WTC11 (cell line): ENCODE measurements at places on chromosomes 4 and X.

GRCh38 chr4:172709376-172709775 is 459.2 kb upstream of the GALNT7 start:
- peak; percentile 19 for DNase-seq

DNA sequence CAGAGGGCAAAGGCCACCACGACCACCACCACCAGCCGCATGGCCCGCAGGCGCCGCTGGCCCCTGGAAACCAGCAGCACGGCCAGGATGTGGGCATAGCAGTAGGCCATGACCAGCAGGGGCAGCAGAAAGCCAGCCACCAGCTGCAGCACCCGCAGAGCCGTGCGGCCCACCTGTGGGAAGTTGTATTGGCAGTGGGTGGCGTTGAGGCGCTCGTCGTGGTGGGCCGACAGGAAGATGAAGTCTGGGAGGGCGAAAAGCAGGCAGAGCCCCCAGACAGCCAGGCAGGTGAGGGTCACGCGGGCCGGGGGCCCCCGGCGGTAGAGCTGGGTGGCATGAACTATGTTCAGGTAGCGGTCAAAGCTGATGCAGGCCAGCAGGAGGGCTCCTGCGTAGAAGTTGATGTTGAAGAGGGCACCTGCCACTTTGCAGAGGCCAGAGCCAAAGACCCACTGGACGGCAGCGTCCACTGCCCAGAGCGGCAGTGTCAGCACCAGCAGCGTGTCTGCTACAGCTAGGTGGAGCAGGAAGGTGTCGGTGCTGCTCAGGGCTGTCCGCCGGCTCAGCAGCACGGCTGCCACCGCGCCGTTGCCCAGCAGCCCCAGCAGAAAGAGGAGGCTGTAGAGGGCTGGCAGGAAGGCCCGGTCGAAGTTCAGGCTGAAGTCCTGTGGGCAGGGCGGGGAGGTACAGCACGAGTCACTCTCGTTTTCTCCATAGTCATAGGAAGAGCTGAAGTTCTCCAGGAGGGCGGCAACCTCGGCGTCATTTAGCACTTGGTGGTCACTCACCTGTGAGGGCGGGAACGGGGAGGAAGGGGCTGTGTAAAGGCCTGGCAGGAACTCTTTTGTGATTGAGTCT is 1.4 kb downstream of the CXCR3 start:
- no peak for DNase-seq

- no peak for DNase-seq
These were observed 75.4 kb downstream of the FBXW7 start for GRCh38 chr4:152460488-152460887.

- DNase-seq: peak; percentile 64
These were observed 6.3 kb upstream of the SORCS2 start for GRCh38 chr4:7186031-7186430.

DNA sequence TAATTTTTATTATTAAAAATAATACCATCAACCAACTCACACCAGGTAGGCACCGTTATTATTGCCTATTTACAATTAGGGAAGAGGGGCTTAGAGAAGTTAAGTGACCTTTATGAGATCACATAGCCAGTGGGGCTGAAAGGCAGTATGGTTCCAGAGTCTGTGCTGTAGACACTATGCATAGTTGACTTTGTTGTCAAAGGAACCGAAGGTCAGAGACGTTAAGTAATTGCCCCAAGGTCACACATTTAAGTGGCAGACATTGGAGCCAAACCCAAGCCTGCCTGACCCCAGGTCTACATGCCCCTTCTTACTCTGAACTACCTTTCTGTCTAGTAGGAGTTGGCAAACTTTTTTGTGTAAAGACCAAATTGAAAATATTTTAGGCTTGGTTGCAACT is 36.4 kb downstream of the RHOH start:
- DNase-seq: no peak

- DNase-seq: no peak
These were observed 31.1 kb downstream of the ZCCHC4 start for GRCh38 chr4:25343671-25344070.

- DNase-seq: no peak
These were observed 1478.9 kb downstream of the RPA4 start for GRCh38 chrX:98362630-98363029.

DNA sequence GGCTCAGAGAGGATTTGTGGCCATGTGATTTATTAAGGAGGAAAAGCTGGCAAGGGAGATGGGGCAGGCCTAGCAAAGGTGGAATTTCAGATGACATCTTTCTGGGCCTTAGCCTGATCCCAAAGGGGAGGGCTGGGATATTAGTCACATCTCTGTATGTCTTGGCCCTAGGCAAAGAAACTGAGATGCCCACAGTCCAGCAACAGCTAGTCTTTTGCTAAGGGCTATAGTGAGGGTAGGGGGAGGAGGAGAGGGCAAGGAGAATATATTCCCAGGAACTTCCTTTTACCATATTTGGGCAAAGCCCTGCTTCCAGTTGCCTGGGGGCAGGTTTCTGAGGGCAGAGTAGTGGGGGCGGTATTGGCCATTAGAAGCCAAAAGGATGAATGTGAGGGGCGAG is 209.8 kb upstream of the NR3C2 start:
- DNase-seq: peak; percentile 15

DNA sequence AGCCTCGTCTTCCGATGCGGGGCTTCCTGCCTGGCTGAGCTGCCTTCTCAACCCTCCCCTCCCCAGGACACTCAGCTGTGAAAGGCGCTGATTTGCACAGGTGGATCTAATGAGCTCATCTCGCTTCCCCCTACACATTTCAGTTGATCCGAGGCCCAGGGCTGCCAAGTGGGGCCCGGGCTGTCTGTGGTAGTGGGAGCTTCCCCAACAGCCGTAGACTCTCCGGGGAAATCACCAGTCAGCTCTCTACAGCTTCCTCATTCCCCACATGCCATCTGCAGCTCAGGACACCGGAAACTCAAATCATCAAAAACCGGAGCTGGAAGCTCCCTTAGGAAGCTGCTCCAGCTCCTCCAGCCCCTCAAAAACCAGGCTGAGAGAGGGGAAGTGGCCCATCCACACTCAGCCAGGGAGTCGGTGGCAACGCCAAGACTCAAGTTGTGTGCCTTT is 56.2 kb downstream of the SMIM20 start:
- no peak for DNase-seq

GRCh38 chrX:48794340-48794910 is 7.4 kb upstream of the HDAC6 start:
- DNase-seq: no peak

- no peak for DNase-seq
These were observed 32.6 kb upstream of the CBR4 start for GRCh38 chr4:169042608-169043007.
